ENCODE measurements at places on chromosomes 6 and 20.

- DNase-seq = no peak
Observed at GRCh38 chr6:166579237-166579850, 7.1 kb downstream of the RAMACL start.

DNA sequence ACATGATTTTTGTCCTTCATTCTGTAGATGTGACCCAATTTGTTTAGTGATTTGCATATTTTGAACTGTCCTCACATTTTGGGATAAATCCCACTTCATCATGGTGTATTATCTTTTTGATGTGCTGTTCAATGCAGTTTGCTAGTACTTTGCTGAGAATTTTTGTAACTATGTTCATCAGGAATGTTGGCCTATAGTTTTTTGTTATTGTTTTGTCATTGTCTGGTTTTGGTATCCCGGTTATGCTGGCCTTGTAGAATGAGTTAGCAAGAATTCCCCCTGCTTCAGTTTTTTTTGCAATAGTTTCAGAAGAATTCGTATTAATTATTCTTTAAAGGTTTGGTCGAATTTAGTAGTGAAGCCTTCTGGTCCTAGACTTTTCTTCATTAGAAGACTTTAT is 11.9 kb downstream of the KIF25 start:
- DNase-seq = no peak

DNA sequence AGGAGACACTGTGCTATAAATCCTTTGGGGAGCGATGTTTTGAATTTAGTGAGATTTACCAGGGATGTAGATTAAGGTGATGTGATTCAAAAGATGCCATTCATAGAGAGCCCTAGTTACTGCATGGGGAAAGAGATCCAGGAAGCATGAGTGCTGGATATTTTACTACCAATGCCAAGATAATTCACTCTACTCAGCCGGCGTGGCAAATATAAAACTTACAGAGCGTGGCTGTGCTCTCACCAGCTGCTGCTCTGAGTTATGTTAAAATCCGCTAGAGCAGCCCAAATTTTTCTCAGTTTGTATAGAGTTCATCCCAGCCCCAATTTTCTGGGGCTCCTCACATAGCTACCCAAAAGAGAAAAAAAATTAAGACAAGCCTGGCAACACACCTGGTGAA is 48.6 kb downstream of the BFSP1 start:
- DNase-seq = no peak

DNA sequence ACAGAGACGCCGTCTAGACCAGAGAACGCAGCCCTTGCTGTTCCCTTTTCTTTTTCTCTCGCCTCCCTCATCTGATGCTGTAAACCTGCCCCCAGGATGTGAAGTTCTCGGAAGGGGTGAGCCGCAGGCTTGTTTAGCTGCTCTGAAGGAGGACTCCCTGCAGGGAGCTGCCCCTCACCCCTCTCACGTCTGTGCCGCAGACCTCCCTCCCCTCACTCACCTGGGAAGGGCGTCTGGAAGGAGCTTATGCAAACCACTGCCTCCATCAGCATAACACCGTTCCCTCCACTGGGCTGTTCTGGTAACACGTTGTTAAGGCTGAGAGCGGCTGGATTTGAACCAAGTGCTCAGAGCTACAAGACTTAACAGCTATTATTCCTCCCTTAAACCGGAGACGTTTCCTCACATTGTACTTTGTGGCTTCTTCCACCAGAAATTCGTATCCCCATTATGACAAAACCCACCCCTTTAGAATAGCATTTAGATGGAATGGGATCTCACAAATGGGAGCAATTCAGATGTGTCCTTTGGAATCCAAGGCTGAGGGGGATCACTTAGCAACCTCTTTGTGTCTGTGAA is 99.8 kb downstream of the SMOC2 start:
- no peak for DNase-seq

GRCh38 chr6:141134723-141135122 is 998.0 kb upstream of the GJE1 start:
- DNase-seq = no peak

DNA sequence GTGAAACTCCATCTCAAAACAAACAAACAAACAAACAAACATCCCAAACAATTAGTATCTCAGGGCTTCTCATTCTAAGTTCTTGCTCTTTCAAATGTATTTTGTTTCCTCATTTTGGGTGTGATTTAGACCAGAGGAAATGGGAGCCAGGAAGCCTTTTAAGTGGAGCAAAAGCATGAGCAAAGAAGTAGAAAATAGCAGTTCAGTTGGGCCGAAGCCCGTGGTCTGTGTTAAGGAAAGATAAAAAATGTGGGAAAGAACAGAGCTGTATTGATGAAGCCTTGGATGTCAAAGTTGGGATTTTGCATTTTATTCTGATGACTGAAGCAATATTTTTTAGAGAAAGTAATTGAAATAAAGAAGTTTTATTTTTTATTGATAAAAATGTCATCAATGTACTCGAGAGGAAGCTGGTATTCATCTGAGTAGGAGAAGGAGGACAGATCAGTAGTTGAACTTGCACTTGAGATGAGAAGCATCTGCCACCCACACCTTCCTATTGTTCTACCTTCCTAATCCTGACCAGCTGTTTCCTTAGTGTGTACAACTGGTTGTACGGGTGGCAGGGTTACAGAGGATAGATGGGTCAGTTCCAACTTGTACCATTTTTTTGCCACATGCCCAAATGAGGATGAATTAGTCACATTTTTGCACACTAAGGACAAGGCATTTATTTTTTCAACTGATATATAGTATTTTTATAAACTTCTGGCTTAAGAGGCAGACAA is 56.1 kb downstream of the KIAA0408 start:
- no peak for DNase-seq

DNA sequence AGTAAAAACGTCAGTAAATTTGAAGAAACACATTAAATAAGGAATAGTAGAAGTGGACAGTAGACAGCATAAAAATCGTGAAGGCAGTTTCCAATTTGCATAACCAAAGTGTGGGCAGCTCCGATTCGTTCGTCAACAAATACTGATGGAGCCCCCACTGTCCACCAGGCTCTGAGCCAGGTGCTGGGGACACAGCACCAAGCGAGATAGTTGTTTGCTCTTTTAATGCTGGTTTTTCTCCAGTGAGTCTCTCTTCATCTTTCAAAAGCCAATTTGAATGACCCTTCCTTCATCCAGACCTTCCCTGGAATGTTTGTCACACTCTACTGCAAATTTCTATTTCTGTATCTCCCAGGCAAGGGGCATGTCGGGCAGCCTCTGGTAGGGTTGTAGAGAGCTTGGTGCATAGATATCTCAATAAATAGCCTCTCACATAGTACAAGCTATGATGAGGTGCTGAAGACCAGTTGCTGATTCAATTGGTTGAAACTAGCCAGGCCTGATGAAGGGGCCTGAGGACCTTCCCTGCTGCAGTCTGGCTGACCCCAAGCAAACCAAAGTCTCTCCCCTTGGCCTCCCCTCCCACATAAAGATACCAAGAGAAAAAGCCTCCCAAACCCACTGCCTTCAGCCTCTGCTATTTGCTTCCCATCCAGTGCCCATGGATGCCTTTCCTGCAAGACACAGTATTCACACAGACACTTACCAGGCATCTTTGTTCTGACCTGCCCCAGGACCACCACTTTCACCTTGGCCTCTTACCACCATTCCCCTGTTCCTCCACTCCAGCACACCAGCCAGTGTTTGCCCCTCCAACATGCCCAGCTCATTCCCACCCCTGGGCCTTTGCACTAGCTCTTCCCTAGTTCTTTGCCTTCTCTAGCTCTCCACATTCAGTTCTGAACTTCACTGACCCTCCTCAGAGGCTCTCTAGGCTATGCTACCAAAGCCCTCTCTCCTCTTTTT is 125.2 kb downstream of the CEBPB start:
- no peak for DNase-seq

DNA sequence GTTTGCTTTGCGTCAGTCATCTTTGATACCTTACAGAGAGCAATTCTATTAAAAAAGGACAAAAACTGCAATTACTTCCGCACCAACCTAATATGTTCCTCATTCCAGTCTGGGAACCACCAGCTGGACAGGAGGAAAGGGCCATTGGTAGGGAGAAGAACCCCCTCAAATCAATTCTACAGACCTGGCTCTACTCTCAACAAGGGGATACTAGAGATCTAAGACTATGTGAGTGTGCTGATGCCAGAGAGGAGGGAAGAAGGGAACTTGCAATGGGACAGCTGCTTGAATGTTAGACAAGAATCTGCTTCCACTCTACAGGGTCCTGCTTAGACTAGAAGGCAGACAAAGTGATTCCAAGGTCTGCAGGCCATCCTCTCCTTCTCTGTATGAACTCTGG is 13.3 kb downstream of the MRPS18A start:
- no peak for DNase-seq

DNA sequence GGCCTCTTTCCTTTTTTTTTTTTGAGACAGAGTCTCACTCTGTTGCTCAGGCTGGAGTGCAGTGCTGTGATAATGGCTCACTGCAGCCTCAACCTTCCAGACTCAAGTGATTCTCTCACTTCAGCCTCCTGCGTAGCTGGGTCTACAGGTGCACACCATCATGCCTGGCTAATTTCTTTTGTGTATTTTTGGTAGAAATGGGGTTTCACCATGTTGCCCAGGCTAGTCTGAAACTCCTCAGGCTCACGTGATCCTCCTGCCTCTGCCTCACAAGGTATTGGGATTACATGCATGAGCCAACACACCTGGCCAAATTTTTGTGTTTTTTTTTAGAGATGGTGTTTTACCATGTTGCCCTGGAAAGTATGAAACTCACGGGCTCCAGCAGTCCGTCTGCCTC is 29.3 kb downstream of the SRC start:
- DNase-seq = no peak

- DNase-seq = no peak
Observed at GRCh38 chr20:51811514-51812128, 9.3 kb upstream of the SALL4 start.

DNA sequence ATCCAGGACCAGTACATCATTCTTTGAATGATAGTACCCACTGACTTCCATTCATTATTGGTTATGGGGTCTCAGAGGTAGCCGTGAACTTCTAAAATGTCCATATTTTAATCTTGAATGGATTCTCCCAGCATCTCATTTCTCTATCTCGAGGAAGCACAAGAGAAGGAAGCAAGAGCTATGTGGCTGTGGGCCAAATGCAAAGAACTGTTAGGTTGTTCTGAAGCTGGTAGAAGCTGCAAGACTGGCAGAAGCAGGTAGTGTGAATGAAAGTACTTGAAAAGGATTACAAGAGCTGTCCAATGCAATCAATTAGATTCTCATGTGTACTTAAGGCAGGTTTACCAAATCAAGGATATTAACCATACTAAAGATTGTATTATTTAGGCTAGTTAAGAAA is 1131.8 kb downstream of the GRIK2 start:
- no peak for DNase-seq

- DNase-seq = peak; percentile 76
Observed at GRCh38 chr6:145015739-145016558, 719.4 kb downstream of the EPM2A start.

- no peak for DNase-seq
Observed at GRCh38 chr6:149974825-149975224, 11.1 kb downstream of the ULBP1 start.

- no peak for DNase-seq
Observed at GRCh38 chr20:29876911-29877285, 1380.6 kb upstream of the DEFB115 start.

DNA sequence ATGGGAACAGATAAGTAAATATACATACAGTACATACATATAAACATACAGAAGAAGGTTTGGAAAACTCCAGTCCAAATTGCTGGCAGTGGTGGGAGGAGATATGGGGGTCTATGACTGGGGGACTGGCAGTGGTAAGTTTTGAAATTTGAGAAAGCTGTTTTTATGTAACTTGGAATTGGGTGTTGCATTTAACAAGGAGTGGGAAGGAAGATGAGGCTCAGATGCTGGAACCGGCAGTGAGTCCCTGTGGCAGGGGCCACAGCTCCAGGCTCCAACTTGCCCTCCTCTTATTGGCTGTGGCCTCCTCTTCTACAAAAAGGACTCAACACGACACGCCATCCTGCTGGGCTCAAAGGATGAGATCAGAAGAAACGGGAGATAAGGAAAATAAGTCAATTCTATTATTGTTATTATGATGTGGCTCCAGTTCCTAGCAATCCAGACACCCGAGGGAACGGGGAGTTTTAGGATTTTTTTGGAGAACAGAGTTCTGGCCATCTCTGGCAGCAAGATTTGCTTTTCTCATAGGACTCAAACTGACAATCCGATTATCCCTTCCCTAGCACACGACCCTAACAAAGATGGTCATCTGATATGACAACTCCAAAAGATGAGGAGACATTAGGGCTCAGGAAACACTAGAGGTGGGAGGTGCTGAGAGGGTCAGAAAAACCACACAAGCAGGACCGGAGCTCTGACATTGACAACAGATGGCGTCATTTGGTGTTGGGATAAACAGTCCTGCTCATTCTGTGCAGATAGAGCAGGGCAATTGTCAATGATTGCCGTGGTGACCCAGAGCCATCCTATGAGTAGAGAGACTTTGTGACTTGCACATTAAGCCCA is 6.0 kb upstream of the TGM2 start:
- no peak for DNase-seq

GRCh38 chr20:11692567-11692966 is 225.1 kb upstream of the BTBD3 start:
- DNase-seq = no peak

DNA sequence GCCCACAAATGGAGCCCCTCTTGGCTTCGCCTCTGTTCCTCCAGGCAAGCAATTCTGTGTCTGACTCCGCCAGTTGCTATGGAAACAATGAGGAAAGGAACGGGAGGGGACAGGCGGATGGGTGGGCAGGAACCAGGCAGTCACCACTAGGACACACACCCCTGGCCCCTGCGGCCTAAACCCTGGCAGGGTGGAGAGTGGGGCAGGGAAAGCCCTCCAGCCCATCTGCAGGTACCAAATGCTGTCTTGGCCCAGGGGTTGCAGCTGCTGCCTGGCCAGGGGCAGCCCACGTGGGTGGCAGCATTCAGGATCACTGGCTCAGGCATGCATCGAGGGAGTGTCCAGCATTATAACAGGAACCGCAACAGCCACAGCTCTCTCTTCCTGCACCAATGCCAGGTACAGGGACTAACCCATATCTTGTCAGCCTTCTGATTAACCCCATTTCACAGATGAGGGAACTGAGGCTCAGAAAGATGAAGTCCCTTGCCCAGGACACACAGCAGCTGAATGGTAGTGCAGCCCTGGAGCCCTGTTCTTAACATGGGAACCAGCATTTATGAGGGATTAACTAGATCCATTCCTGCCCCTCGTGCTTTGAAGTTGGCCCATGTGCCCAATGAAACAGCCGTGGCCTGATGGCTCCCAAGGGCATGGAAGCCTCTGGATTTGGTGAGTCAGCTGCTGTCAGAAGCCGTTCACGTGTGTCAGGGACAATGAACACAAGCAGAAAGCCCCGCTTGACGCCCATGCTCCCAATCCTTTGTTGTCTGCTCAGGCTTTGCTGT is 66.3 kb downstream of the NOL4L start:
- no peak for DNase-seq

DNA sequence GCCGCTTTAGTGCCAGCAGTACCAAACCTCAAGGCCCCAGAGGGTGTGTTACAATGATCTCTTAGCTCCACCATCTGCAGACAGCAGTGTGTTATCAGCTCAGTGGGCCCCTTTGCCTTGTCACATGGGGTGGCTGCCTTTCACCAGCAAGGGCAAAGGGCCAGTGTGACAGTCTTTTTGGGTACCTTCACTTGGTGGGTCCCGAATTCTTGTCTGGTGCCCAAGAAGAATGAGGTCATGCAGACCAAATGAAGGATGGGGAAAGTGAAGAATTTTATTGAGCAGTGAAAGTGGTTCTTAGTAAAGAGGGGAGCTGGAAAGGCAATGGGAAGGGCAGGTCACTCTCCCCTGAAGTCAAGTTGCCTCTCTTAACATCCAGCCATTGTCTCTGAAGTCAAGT is 2.9 kb upstream of the SMIM28 start:
- DNase-seq = no peak

GRCh38 chr6:116214681-116215080 is 39.2 kb downstream of the TSPYL4 start:
- no peak for DNase-seq
